ENCODE measurements at places on chromosomes 13 and 19.
A peak's percentile ranks its signal among the peaks of the same experiment; 100 is the strongest.

DNA sequence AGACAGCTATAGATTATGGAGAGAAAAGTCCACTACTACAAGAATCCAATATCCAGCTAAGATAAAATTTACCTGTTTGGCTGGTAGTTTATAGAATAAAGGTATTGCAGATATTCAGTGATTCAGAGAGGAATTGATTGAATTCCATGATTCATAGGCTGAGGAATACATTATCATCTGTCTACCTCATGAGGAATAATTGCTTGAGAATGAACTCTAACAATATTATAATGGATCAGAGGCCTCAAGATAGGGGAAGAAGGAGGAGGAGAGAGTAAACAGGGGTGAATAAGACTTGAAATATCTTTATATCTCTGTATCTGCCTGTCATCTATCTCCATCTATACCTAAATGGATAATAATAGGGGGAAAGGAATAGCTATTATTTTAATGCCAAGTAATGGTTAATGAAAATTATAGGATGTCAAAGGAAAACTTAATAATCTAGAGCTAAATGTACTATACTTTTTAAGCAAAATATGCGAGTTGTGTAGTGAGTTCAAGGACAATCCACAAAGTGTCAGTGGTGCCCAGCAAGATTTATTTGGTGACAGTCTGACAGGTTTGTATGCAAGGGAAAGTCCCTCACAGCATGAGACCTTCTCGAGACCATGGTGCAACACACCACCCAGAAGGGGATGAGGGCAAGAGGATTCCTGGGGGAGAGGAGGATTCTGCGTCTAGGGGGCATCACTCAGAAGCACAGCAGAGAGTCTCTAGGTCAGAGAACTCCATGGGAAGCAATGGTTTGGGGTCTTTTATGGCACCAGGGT lies 224.5 kb downstream of the GPC5 start:
- no peak for DNase-seq

DNA sequence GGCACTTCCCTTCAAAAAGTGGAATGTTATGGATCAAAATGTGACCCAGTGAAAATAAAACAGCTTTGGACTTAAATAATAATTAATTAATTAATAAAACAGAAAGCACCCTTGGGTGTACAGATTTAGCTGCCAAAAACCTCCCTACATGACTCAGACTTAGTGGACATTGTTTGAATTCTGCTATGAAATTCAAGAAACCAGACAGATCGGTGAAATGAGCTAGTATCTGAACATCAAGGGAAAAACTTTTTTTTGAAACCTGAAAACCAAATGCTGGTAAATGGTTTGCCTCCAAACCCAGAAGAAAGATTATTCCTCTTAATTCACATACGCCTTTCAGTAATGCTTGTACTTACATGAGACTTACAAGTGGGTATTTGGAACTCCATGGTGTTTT lies 33.5 kb downstream of the SOX21 start:
- DNase-seq: no peak

DNA sequence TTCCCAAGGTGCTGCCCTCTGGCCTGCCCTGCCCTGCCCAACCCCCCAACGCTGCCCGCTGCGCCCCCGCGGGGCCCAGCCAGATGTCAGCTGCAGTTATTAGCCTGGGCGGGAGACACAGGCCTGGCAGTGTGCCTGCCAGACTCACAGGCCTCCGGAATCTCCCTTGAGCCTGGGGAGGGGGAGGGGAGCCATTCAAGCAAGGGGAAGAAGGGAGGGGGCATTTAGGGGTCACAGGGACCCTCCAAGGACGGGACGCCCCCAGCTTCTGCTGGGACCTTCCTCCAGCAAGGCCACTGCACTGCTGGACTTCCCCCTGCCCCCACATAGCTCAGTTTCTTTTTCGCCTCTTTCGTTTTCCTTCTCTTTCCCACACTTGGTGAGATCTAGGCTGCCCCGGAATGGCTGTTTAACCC lies 2.6 kb upstream of the JUNB start:
- peak; percentile 49 for DNase-seq

DNA sequence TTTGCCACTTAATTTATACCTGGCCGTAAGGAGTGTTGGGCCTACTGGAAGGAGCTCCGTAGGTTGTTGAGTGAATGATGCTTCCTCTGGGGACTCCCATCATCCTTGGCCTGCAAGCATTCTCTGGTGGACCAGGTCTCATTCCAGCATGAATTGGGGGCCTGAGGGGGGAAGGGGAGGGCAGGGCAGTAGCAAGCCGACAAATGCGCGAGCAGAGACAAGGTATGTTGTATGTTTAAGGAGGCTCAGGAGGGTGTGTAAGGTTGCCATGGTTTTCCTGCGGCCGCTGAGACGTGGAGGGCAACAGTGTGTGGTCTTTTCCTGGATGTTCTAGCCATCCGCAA lies 749 bp downstream of the ZNF264 start:
- DNase-seq: no peak

- peak; percentile 30 for DNase-seq
Measured at GRCh38 chr19:16025108-16026101, 50.9 kb upstream of the TPM4 start.

GRCh38 chr19:48728911-48729664 lies 9.6 kb upstream of the MAMSTR start:
- no peak for DNase-seq

DNA sequence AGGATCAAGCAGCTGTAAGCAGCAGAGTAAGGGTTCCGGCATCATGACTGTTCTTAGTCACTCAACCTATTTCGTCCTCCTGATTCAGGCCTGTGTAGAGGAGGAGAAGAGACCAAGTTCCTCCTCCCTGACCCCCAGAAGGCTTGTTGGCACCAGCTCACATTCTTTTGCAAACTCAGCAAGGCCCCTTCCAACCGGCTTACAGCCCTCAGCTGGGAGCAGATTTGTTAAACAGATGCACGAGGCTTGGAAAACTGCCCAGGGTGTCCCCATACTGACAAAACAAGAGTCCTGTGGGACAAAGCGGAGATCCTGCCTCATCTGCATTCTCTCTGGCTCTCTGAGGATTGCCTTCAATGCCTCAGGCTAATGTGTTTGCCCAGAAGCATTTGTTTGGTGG lies 113.2 kb upstream of the SOX21 start:
- DNase-seq: no peak

DNA sequence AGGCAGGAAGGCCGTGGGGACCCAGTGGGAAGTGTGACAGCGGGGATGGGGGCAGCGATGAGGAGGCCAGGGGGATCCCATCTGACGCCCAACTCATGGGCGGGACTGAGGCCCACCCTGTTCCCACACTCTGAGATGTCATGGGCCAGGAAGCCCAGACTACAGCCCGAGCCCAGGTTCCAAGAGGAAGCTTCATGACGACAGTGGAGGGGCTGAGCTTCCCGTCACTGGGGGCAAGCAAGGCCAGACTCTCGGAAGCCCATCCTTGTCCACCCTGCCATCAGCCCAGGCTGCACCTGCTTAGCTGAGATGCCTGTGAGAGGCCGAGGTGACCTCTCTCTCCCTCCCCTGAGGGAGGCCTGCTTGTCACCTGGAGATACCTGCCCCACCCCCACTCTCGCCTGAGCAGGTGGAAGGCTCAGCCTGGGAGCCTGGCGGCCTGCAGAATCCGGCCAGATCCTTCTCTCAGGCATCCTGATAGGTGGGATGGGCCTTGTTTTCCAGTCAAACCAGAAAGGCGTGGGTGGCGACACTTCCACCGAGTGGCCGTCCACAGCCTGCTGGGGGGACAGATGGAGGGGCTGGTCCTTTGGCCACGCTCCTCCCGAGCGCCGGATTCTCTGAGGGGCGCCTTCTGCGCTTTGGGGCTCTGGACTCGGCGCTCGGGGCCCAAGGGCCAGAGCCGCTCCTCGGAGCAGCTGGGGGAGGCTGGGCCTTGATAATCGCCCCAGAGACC lies 4.8 kb downstream of the ZBTB7A start:
- DNase-seq: no peak

Measured in NCI-H226 (cell line).